ENCODE measurements at places on chromosomes 1 and 21. TPM values are rescaled to one million over a fixed set of nuclear protein-coding genes. Genes with fewer than 3 reads are reported as not detected.

The KRTAP21-2 gene
- polyA plus RNA-seq = not detected

The ASCL5 gene
- not detected for polyA plus RNA-seq

The NPPA gene
- polyA plus RNA-seq = not detected

The TMEM9 gene
- polyA plus RNA-seq = 25.4 TPM

The FCRL1 gene
- 141 TPM for polyA plus RNA-seq

The LCE2A gene
- polyA plus RNA-seq = not detected

The TMPRSS3 gene
- polyA plus RNA-seq = not detected

The MYBPH gene
- polyA plus RNA-seq = not detected

The EXO1 gene
- polyA plus RNA-seq = 0.29 TPM

The DMBX1 gene
- not detected for polyA plus RNA-seq

The PIK3R3 gene
- 0.24 TPM for polyA plus RNA-seq

The UBE2U gene
- not detected for polyA plus RNA-seq

The F5 gene
- 0.51 TPM for polyA plus RNA-seq

The CD101 gene
- polyA plus RNA-seq = 1.8 TPM

The ALX3 gene
- not detected for polyA plus RNA-seq

The PAPPA2 gene
- not detected for polyA plus RNA-seq

The GPR3 gene
- polyA plus RNA-seq = 0.16 TPM

The KCNK2 gene
- not detected for polyA plus RNA-seq

The PCBP3 gene
- 1.4 TPM for polyA plus RNA-seq

The ARHGEF16 gene
- polyA plus RNA-seq = not detected

The RAB4A gene
- polyA plus RNA-seq = 37.8 TPM

The GBP4 gene
- polyA plus RNA-seq = 10.1 TPM

The TNNI3K gene
- not detected for polyA plus RNA-seq

The DPH5 gene
- 30.5 TPM for polyA plus RNA-seq

The C8B gene
- polyA plus RNA-seq = not detected

The RGS18 gene
- 3.0 TPM for polyA plus RNA-seq

The NEK7 gene
- 21.6 TPM for polyA plus RNA-seq

The SLC44A3 gene
- not detected for polyA plus RNA-seq

The RGS16 gene
- 1.9 TPM for polyA plus RNA-seq

The KRTAP10-10 gene
- not detected for polyA plus RNA-seq

The PIP5K1A gene
- polyA plus RNA-seq = 20.3 TPM

The TMEM269 gene
- not detected for polyA plus RNA-seq

The TSACC gene
- 2.5 TPM for polyA plus RNA-seq
